Uterus (tissue), 4 donors: ENCODE measurements at places on chromosomes 3 and 15. TPM values are rescaled to one million over a fixed set of nuclear protein-coding genes. Genes with fewer than 3 reads are reported as not detected.

DNA sequence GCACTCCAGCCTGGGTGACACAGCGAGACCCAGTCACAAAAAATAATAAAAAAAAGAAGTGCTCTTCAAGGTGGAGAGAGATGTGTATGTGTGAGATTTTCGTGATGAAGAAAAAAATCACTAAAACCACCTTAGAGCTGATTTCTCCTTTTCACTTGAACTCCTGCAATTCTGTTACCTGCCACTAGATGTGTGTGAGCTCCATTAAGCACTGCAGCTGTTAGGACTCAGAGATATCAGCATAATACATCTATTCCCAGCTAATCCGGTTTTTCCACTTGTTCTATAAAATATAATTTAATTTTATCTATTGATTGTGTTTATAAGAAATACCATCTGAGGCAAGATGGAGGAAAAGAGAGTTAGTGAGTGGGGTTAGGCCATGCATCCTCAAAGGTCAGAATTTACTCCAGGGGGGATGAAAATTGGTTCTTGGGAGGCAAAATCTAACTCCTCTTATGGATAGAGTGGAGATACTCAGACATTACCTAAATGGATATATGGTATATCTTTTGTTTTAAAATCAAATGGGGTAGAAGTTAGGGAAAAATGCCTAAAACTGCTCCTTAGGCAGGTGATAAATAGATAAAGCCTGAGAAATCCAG, 152.7 kb downstream of the IL20RB start:
- no peaks in the 10 kb centered on the region for H3K4me1 ChIP-seq
- H3K27me3 ChIP-seq: no peaks in the 10 kb centered on the region
- H3K36me3 ChIP-seq: no peaks in the 10 kb centered on the region
- no peak overlapping the region for H3K27ac ChIP-seq
- no peak for DNase-seq
- no peak overlapping the region for H3K4me3 ChIP-seq

Gene ADGRG7
- not detected for total RNA-seq

- H3K4me3 ChIP-seq: no peak overlapping the region
- H3K4me1 ChIP-seq: no peaks in the 10 kb centered on the region
- no peak overlapping the region for H3K27ac ChIP-seq
- H3K36me3 ChIP-seq: no peaks in the 10 kb centered on the region
Measured at GRCh38 chr3:72665701-72666446, 182.4 kb downstream of the SHQ1 start.

DNA sequence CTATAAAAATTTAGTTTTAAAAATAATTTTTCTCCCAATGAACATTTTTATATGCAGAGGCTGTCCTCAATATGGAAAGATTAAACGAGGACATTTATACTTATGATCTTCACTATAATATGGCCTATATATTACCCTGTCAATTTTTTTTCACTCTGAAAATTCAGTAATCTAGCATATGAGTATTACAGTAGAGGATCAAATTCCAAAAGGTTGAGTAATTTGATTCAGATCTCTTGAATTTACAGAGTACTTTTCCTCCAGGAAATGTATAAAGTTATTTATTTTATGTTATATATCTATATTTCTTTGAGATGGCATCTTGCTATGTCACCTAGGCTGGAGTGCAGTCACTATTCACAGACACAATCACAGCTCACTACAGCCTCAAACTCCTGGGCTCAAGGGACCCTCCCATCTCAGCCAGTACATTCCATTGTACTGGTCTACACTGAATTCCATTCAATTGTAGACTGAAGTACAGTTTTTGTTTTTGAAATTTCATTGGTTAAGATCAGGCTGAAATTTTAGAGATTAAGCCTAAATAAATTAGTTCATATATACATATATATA, 16.3 kb upstream of the TRPM7 start:
- no peaks in the 10 kb centered on the region for H3K36me3 ChIP-seq
- no peaks in the 10 kb centered on the region for H3K27me3 ChIP-seq
- no peak overlapping the region for H3K4me3 ChIP-seq
- DNase-seq: no peak
- no peak overlapping the region for H3K27ac ChIP-seq

Gene C2CD4A
- total RNA-seq: not detected

- H3K27ac ChIP-seq: peak overlapping the region; percentile 32
- no peak for DNase-seq
- H3K4me3 ChIP-seq: no peak overlapping the region
- no peaks in the 10 kb centered on the region for H3K4me1 ChIP-seq
- H3K36me3 ChIP-seq: no peaks in the 10 kb centered on the region
Measured at GRCh38 chr15:96088650-96089049, 241.8 kb upstream of the NR2F2 start.

DNA sequence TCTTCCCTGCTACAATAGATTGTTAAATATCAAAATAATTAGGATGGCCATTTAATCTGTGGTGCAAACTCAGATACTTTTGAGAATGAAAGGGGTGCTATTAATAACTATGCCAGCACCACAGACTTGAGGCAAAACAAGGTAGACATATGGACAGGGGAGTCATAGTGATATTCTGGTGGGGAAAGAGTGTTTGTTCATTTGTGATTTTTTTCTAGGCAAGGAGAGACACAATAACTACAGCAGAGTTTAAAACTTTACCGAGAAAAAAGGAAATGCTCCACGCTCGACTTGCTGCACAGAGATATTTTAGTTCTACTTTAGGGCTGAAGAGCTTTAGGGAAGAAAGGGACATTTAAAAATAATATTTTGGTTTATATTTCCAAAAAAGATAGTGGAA, 611.2 kb upstream of the GRM7 start:
- no peaks in the 10 kb centered on the region for H3K4me1 ChIP-seq
- no peak overlapping the region for H3K27ac ChIP-seq
- H3K27me3 ChIP-seq: no peaks in the 10 kb centered on the region
- no peak for DNase-seq

Gene ARNT2
- 22.9 TPM for total RNA-seq

- H3K4me1 ChIP-seq: no peaks in the 10 kb centered on the region
- no peak overlapping the region for H3K4me3 ChIP-seq
- H3K27me3 ChIP-seq: no peaks in the 10 kb centered on the region
- no peak overlapping the region for H3K27ac ChIP-seq
Measured at GRCh38 chr3:87132801-87133200, 94.3 kb upstream of the CHMP2B start.

Gene B3GNT5
- 9.7 TPM for total RNA-seq

Gene GOLGA6D
- not detected for total RNA-seq

DNA sequence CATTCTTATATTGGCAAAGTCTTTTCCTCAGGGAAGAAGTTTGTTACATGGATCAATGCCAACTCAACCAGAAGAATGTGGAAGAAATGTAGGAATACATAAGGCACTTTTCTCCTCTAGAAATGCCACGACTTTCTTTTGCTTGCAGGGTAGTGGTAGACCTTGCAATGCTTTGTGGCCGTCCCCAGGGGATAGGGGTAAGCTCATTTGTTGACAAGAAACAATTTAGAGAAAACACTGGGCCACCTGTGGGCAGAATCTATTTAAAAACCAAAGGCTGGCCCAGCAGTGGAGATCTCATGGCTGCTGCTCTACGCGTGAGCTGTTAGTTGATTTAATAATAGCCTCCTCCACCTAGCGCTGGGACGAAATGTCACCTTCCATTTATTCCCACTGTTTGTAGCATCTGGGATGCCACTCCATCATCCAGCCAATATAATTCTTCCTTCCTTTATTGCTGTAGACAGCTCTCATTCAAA, 64.6 kb upstream of the PFN2 start:
- H3K27me3 ChIP-seq: no peaks in the 10 kb centered on the region
- no peak overlapping the region for H3K27ac ChIP-seq
- H3K36me3 ChIP-seq: no peaks in the 10 kb centered on the region
- no peak for DNase-seq
- no peak overlapping the region for H3K4me3 ChIP-seq
- H3K4me1 ChIP-seq: no peaks in the 10 kb centered on the region

Gene ITPKA
- total RNA-seq: not detected

DNA sequence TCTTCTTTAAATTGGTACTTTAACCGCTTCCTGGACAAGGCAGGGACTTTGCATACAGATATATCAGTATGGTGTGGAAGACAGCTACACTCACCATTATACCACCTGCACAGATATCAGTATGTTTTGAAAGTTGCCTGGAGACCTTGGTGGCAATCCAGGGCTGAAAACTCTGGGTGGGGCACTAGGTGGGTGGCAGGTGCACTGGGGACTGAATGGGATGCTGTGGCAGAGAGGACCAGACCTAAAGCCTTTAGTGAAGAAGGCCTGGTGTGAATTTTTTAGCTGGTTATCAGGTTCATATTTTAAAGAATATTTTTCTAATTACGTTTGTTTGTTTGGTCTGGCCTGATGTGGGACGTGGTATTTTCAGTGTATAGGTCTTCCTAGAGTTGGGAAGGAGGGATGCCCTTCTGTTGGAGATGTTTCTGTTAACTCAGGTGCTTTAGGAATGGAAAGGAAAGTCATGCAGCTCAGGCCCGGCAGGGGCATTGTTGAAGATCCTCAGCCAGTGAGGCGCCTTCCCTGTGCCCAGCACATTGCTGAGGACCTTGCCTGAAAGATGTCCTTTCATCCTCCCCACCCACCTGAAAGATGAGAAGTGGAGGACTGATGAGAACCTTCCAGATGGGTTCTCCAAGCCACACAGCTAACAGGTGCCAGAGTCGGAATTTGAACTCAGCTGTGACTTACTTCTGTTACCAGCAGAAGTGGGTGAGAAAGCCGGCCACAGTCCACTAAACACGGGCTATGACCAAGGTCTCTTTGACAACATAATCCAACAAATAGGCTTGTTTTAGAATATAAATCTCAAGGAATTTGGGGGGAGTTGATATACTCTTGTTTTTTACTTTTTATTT, 77.3 kb downstream of the APBA2 start:
- H3K27me3 ChIP-seq: no peaks in the 10 kb centered on the region
- no peak overlapping the region for H3K27ac ChIP-seq
- H3K4me1 ChIP-seq: no peaks in the 10 kb centered on the region
- no peaks in the 10 kb centered on the region for H3K36me3 ChIP-seq

Gene SATB1
- total RNA-seq: 82.1 TPM

- peak overlapping the region; percentile 78 for H3K4me3 ChIP-seq
- H3K36me3 ChIP-seq: no peaks in the 10 kb centered on the region
- peak overlapping the region; percentile 88 for H3K27ac ChIP-seq
- H3K4me1 ChIP-seq: peaks cover 10% of the 10 kb centered on the region
- no peaks in the 10 kb centered on the region for H3K27me3 ChIP-seq
- DNase-seq: no peak
Measured at GRCh38 chr3:195542316-195542697, 818 bp downstream of the PPP1R2 start.

DNA sequence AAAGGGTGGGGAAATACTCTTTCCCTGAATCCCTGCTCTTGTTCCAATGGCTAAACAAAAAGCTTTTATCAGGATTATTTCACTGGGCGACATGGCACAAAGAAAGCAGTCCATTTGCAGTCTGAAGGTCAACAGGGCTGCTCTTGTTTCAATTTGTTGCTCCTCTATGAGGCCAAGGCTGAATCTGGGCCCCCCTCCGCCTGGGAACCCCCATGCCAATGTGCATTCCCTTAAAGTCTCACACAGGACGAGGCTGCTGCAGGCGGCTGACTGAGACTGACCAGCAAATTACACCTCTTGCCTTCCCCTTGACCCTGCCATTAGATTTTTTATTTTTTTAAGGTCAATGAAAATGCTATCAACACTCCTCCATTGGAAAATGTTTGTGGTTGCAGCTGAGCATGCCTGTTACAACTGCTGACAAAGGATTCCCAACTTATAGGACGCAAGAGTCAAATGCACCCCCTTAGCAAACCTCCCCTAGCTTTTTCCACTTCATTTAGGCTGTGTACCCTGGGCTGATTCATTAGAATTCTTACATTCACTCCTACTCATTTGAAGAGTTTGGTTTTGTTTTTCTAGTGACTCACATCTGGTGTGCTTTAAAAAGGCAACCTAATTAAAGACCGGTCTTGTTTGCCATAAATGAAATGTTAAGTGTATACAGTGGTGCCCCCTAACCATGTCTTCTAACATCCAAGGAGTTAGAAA, 60.8 kb upstream of the ARHGEF3 start:
- peak overlapping the region; percentile 79 for H3K27ac ChIP-seq
- H3K27me3 ChIP-seq: no peaks in the 10 kb centered on the region
- H3K4me3 ChIP-seq: no peak overlapping the region
- no peak for DNase-seq
- H3K4me1 ChIP-seq: no peaks in the 10 kb centered on the region

GRCh38 chr3:81027344-81027743, 734.1 kb downstream of the GBE1 start:
- H3K4me3 ChIP-seq: no peak overlapping the region
- no peaks in the 10 kb centered on the region for H3K4me1 ChIP-seq
- H3K27me3 ChIP-seq: no peaks in the 10 kb centered on the region
- no peaks in the 10 kb centered on the region for H3K36me3 ChIP-seq
- no peak overlapping the region for H3K27ac ChIP-seq

DNA sequence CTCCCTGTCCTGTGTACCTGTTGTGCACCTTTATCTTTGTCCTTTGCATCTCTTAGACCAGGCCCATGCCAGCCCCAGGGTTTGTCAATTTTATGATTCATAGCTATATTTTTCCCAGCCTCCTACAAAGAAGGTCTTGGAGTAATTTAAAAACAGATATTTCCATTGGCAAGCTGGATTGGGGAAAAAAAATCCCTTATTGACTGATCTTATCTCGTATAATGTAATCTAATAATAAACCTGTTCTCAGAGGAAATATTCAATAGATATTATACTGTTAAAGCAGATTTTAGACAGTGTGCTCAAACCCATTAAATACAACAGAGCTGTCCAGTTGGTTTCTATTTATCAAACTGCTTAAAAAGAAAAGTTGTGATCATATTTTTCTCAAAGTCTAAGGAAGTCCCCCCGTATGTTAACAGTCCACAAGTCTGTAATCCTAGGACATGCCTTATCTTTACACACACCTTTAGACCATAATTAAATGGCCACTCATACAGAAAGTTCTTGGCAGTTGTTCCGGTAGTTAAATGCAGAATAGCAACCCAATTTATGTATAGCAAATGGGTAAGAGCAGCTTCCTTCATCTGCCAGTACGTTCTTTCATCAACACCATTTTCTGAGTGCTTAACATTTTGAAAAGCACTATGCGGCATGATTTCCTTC, 700.9 kb upstream of the NR2F2 start:
- no peaks in the 10 kb centered on the region for H3K4me1 ChIP-seq
- H3K4me3 ChIP-seq: no peak overlapping the region
- no peaks in the 10 kb centered on the region for H3K36me3 ChIP-seq
- DNase-seq: no peak
- H3K27ac ChIP-seq: no peak overlapping the region
- H3K27me3 ChIP-seq: no peaks in the 10 kb centered on the region

Gene ZNF80
- total RNA-seq: not detected

DNA sequence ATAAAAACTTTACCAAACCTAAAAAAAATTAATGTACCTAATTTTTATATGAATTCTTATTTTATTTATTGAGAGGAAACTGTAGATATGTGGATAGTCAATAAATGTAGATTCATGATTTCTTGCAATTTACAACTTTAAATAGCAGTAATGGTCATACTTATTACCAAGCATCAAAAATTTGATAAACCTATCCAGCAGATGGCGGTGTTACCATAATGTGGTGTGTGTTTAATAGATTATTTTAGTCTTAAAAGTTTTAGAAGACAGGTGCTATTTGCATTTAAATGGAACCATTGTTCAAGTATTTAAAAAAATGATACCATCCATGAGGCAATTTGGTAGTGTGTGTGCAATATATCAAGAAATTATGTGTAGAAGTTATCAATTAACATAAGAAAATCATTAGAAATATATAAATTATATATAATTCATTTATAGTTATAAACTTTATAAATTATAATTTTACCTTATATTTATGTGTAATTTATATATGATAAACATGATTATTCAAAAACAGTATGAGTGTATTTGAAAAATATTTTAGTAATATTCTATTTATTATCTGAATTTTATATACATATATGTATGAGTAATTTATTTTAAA, 176.0 kb upstream of the BCHE start:
- no peak overlapping the region for H3K27ac ChIP-seq
- no peak for DNase-seq
- H3K4me3 ChIP-seq: no peak overlapping the region

Gene HDAC11
- 20.6 TPM for total RNA-seq
